ENCODE measurements at places on chromosomes 1 and 21.

DNA sequence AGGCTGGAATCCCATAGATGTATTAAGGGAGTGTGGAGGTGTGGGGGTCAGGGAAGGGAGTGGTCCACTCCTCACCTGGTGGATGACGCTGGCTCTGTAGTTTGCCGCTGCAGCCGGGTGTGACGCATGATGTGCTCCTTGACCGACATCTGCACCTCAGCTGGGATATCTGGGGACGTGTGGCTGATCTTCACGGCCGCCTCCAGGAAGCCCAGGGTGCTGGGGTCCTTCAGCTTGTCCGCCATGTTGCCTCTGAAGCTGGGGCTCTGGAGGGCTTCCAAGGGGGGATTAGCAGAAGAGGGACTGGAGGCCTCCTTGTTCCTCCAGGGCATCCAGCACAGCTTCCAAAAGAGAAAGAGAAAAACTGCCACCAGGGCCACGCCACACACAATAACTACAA, 14.1 kb downstream of the SYT6 start:
- no peak for DNase-seq

- no peak for DNase-seq
These were observed 40.8 kb upstream of the TMPRSS2 start for GRCh38 chr21:41548781-41549180.

DNA sequence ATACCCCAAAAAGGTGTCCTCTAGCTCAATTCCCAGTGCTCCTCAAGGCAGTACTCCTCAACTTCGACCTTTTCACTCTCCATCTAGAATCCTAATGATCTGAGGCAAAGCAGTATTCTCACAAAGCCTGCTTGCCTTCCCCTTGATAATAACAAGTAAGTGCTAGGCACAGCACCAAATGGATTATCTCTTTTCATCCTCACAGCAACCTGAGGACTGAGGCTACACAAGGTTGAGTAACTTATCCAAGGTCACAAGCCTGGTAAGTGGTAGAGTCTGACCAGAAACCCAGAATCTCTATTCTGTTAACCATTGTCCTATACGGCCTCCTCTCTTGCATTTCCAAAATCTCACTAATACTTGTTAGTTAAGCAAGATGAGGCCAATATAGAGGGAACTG, 5.1 kb downstream of the SYDE2 start:
- DNase-seq: no peak

DNA sequence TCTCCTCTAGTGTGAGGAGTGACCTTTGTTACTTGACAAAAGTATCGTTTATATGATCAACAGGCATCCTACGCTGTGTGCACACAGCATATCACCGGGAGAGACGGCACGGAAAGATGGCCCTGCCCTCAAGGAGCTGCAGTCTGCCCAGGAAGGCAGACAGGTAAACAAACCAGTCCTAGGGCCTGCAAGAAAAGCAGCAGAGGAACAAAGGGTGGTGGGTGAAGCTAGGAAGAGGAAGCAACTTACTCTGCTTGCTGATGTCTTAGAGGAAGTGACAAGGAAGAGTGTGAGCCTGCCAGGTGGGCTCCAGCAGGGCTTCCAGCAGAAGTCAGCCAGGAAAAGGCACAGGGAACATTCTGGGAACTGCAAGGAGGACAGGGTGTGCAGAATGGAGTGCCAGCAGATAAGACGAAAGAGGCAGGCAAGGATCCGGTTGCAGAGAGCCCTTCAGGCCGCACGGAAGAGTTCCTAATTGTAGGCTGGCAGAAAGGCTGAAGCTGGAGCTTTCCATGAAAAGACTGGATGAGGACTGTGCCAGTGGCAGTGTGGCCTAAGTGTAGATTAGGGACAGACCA, 106.7 kb downstream of the SLC45A1 start:
- DNase-seq: no peak

GRCh38 chr1:167627865-167628641, 2.0 kb upstream of the RCSD1 start:
- DNase-seq: no peak

DNA sequence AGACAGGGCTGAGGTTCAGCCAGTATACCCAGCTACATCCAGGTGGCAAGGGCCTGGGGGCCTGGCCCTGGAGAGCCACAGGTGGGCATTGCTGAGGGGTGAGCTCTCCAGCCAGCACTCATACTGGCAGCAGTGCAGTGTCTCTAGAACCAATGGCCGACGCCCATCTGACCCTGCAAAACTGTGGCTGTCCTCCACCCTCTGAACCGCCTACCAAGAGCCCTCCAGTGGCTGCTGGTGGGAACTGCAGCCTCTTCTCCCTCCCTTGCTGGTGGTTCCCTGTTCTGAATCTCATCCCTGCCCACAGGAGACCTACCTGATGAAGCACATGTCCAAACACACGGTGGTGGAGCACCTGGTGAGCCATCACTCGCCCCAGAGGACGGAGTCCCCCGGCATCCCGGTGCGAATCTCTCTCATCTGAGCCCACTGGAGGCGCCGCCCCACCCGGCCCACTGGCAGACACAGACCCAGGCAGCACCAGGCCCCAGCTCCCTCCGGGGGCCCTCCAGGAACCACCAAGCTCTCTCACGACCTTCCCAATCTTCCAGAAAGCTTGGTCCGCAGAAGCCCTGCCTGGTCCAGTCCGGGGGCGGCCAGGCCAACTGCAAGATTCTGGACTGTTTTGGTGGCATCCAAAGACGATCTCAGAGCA, 22.1 kb downstream of the A3GALT2 start:
- DNase-seq: peak; percentile 67

DNA sequence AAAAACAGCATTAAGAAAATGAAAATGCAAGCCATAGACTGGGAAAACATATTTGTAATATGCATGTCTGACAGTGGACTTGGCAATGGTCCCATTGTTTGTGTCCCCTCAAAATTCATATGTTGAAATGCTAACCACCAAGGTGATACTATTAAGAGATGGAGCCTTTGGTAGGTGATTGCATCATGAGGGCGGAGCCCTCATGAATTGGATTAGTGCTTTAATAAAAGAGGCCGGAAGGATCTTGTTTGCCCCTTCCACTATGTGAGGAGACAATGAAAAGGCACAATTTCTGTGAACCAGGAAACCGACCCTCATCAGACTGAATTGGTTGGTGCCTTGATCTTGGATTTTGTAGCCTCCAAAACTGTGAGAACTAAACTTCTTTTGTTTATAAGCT, 232.3 kb downstream of the GPR52 start:
- no peak for DNase-seq

GRCh38 chr1:205369701-205370123, 13.0 kb upstream of the KLHDC8A start:
- DNase-seq: no peak

- DNase-seq: no peak
These were observed 640.2 kb upstream of the PKN2 start for GRCh38 chr1:88043834-88044233.

DNA sequence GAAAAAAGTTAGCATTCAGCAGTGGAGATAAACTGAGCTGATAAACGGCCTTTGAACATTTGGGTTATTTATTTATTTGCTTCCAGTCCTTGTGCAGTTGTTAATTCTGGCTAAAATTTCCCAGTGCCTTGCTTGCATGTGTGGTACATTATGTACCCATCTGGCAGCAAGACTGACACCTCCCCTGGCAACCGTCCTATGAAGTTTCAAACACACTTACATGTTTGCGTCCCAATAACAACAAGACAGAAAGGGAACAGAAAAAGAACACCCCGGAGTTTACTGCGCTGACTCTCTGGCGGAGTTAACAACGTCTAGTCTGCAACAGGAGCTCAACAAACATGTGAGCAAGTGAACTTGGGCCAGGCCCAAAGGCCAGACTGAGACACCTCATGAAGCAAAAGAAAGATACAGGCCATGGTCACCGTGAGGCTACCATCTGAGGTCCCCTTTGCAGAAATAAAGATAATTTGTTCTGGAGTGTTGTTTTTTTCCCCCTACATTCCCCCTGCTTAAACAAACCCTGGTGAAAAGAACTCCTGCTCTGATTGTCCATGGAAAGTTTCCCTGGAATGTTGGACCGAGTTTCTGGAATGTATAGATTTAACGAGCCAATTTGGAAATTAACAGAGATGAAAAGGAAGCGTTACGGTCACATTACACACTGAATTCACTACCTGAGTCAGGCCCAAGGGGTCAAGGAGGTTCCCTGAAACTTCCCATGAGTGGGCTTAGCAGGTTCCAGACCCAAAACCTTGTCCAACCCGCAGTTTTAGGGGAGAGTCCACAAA, 33.4 kb downstream of the TRABD2B start:
- no peak for DNase-seq

- no peak for DNase-seq
These were observed 27.3 kb downstream of the ABL2 start for GRCh38 chr1:179202161-179202560.

DNA sequence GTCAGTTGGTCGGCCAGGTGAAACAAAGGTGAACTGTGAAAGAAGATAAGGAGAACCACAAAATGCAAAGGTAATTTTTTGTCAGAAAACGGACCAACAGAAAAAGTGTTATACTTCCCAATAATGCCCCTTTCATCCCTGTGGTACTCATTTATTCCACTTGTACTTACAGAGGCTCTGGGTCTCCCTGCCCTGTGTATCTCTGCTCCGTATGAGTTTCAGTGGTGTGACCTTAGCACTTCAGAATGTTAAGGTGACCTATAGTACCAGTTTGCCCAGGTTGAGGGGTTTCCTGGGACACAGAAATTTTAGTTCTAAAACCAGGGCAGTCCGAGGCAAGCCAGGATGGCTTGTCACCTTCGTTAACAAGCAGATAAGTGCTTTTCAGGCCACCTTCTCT, 254.8 kb downstream of the OLFM3 start:
- no peak for DNase-seq

GRCh38 chr1:37135032-37135431, 100.7 kb upstream of the GRIK3 start:
- no peak for DNase-seq

DNA sequence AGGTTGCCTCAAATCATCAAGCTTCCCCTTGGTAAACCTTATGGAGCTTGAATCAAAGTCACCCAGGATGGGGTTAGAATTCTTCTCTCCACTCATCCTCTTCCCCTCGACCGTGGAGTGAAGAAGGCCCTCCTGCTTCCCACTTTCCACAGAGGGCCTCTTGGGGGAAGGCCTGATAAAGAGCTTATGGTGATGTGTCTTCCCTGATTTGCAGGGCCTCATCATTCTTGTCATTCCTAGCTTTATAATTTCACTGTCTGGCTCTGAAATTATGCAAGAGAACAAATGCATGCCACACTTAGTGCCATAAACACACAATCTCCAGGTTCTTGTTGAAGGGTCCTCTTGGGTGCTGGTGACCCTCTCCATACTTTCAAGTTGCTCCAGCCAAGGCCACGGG, 101.2 kb downstream of the HMGB4 start:
- no peak for DNase-seq

GRCh38 chr1:60867782-60868181, 214.6 kb upstream of the NFIA start:
- no peak for DNase-seq

DNA sequence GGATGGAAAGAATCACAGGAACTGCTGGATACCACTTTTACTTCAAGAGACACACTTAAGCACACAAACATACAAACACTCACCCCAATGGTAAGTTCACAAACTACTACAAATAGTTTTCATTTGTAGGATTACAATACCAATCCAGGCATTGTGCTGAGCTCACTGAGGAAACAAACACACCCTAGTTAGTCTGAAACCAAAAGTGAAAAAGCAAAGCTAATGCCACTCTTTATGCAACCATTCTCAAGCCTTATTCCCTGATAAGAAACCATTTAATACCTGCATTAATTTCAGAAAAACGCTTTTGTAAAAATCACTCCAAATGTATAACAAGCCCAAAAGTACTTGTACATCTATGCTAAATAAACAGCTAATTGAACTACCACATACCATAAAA, 38.3 kb downstream of the RNF115 start:
- peak; percentile 6 for DNase-seq

- DNase-seq: peak; percentile 54
These were observed 719.1 kb upstream of the B3GALT2 start for GRCh38 chr1:193905288-193906085.

GRCh38 chr1:63854091-63854490, 80.3 kb downstream of the ROR1 start:
- no peak for DNase-seq

DNA sequence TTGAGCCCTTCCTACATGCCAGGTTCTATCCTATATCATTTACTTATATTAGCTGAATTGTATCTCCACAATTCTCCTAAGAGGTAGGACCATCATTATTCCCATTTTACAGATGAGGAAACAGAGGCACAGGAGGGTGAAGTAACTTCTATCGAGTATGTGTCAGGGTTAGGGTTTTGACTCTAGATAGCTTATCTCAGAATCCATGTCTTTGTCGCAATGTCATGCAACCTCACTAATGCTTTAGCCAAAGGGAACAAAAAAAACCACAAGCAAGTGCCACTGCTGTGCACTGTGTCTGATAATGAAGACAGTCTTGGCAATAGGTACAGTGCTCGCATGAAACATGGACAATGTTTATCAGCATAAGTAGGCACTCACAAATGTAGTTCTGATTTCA, 95.4 kb upstream of the CLDN14 start:
- no peak for DNase-seq

GRCh38 chr21:17783481-17784179, 35.5 kb downstream of the C21orf91 start:
- DNase-seq: no peak

GRCh38 chr21:44006017-44006619, 6.0 kb upstream of the TRAPPC10 start:
- DNase-seq: peak; percentile 94

DNA sequence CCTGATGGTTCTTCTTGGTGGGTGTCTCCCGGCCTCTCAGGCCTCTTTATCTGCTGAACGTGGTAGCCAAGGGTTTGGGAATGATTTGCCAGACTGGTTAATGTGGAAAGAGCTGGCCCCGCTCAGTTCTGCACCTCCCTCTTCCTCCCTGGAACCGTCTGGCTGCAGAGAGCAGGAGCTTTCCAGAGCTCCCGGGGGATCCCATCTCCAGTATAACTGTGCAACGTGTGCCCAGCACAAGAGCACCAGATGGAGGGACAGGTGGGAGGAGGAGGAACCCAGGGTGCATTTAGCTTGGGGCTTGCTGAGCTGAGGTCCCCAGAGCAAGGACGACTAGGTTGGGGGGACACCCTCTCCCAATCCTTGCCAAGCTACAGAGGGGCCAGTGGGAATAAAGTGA, 5.0 kb downstream of the TFF1 start:
- no peak for DNase-seq

DNA sequence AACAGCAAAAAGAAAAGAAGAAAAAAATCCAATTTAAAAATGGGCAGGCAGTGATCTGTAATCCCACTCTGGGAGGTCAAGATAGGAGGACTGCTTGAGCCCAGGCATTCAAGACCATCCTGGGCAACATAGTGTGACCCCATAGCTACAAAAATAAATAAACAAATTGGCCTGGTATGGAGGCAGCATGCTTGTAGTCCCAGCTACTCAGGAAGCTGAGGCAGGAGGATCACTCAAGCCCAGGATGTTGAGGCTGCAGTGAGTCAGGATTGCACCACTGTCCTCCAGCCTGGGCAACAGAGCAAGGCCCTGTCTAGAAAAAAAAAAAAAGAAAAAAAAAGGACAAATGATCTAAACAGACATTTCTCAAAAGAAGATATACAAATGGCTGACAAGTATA, 99.6 kb downstream of the EIF4G3 start:
- peak; percentile 72 for DNase-seq

- peak; percentile 89 for DNase-seq
These were observed 472.7 kb downstream of the PTPRU start for GRCh38 chr1:29708796-29709703.
